ENCODE measurements at places on chromosomes 11 and 22.

- no peak for DNase-seq
Measured at GRCh38 chr11:13695886-13696285, 27.4 kb downstream of the FAR1 start.

DNA sequence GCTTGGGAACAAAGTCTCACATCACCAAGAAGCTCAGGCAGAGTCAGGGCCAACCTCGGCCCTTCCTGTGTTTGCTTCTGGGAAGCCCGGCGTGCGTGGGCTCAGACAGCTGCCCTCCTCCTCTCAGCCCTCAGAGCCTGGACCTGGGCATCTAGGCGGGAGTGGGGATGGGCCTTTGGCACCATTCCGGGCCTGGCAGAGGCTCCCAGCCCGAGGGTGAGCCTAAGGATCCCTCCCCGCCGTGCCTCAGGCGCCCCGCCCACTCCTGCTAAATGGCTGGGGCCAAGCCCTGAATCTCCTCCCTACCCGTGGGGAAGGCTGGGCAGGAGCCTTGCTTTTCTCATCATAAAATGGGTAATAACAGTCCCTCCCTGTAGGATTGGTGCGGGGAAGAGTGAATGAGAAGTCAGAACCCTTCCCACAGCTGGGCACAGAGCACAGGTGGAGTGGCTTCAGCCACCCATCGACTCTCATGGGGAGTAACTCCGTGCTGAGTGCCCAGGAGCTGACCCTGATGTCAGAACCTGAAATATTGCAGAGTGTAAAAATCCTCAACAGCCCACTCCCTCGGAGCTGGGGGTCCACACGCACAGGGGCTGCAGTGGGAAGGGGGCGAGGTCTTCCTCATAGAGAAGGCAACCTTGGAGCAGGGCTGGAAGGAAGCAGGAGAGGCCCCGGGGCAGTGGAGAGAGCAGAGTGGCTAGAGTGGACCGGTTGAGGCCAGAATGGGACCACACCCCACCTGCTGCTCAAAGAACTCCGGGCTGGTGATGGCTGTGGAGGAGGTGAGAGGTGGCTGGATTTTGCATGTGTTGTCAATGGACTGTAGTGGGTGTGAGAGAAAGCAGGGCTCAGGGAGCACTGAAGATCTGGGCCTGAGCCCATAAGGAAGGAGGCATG lies 18.8 kb upstream of the CDKN1C start:
- DNase-seq, result no peak

GRCh38 chr11:63813563-63814382 lies 517 bp downstream of the SPINDOC start:
- DNase-seq, result peak; percentile 19

DNA sequence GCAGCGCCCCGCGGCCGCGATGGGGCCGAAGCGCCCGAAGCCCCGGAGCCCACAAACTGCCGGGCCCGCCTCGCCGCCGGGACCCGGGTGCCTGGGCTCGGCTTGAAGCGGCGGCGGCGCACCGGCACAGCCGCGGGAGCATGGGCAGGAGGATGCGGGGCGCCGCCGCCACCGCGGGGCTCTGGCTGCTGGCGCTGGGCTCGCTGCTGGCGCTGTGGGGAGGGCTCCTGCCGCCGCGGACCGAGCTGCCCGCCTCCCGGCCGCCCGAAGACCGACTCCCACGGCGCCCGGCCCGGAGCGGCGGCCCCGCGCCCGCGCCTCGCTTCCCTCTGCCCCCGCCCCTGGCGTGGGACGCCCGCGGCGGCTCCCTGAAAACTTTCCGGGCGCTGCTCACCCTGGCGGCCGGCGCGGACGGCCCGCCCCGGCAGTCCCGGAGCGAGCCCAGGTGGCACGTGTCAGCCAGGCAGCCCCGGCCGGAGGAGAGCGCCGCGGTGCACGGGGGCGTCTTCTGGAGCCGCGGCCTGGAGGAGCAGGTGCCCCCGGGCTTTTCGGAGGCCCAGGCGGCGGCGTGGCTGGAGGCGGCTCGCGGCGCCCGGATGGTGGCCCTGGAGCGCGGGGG lies 346 bp downstream of the FJX1 start:
- DNase-seq, result no peak

GRCh38 chr11:2569731-2570210 lies 125.0 kb downstream of the KCNQ1 start:
- DNase-seq, result no peak

DNA sequence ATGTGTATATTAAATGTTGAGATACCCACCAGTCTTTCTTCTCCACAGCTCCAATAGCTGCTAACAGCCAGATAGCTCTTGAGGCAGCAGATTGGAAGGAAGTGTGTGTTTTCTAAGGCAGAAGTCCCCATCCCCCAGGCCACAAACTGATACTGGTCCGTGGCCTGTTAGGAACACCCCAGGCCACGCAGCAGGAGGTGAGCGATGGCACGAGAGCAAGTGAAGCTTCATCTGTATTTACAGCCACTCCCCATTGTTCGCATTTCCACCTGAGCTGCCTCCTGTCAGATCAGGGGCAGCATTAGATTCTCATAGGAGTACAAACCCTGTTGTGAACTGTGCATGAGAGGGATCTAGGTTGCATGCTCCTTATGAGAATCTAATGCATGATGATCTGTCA lies 12.7 kb downstream of the CCDC73 start:
- DNase-seq, result no peak

All from CD4-positive, alpha-beta T cell treated with Interleukin-15 for 4 hours (primary cell).